ENCODE measurements at places on chromosomes 7 and 10.

DNA sequence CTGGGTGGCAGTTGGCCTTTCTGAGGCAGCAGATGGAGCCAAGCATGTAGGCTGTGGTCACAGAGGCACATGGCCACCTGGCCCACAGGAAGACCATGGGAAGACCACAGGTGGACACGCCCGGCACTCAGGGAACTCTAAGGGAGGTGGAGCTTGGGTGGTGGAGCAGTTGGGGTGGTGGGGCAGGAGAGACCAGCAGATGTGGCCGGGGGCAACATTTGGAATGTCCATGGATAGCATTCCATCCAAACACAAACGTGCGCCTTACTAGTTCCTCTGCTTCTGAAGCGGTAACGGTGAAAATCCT lies 290.9 kb downstream of the PTPRN2 start:
- DNase-seq, result peak; percentile 22

DNA sequence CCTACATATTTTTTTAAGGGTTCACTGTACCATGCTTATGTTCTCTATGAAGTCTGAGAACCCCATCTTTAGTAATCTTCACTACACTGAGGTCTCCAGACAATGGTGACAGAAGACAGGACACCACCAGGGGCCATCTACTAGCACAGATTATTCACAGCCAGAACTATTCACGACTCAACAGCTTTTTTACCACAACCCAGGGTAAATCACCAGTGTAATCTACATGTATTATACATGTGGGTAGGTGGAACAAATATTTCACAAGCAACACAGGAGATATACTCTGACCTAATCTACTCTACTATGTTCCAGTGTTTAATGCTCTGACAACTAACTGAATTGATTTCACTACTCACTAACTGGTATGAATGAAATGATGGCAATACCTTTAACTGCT lies 136.1 kb downstream of the ELMO1 start:
- no peak for DNase-seq

- DNase-seq, result no peak
Measured at GRCh38 chr7:2049782-2050510, 182.8 kb downstream of the MAD1L1 start.

- no peak for DNase-seq
Measured at GRCh38 chr10:62373639-62373994, 552 bp upstream of the ZNF365 start.

DNA sequence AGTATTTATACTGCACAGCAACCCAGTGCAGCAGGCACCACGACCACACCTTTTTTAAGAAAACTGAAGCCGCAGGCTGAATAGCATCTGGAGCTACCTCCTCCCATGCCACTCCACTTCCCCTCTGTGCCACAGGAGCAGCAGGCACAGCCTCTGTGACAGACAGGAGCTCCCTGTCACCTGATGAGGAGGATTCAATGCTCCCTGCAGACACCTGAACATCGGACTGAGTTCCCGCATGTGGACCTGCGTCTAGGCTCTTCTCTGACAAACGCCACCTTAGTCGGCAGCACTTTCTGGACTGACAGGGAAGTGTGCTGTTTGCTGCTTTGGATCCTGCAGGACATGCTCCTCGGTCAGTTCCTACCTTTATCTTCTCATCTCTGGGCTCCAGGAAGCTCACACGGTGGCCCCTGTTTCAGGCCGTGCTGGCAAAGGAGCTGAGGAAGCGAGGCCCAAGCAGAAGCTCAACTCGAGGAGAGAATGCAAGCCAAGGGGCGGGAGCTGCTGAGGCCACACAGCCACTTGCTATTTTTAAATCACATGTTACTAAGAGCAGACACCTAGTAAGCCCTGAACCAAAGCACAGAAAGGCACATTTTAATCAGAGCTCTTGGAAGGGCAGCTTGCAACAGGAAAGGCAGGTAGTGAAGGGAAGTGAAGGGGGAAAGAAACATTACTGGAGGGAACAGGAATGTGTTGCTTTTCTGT lies 56.6 kb downstream of the VOPP1 start:
- no peak for DNase-seq

DNA sequence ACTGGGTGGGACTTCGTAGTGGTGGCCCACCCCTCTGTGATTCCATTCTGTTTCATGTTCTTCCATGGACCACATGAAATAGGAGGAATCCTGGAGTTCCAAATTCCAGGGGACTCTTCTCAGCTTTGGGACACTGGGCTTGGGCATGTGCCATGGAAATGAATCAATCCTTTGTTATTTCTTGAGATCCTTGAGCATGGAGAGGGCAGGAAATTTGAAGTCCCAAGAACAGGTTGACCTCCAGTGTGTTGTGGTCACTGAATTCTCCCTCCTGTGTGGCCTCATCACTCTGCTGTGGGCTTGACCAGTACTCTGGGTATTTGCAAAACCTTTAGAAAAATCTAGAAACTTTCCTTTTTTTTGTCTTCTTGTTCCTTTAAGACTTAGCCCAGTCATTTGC lies 22.7 kb downstream of the TACR2 start:
- no peak for DNase-seq
